K562 (cell line): ENCODE measurements at places on chromosomes 4 and X. TPM values are rescaled to one million over a fixed set of nuclear protein-coding genes. Genes with fewer than 3 reads are reported as not detected.
A peak's percentile ranks its signal among the peaks of the same experiment; 100 is the strongest.

DNA sequence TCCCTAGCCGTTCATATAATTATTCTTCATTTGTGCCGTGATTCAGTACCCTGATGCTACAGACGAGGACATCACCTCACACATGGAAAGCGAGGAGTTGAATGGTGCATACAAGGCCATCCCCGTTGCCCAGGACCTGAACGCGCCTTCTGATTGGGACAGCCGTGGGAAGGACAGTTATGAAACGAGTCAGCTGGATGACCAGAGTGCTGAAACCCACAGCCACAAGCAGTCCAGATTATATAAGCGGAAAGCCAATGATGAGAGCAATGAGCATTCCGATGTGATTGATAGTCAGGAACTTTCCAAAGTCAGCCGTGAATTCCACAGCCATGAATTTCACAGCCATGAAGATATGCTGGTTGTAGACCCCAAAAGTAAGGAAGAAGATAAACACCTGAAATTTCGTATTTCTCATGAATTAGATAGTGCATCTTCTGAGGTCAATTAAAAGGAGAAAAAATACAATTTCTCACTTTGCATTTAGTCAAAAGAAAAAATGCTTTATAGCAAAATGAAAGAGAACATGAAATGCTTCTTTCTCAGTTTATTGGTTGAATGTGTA, 7.0 kb downstream of the SPP1 start:
- no peak overlapping the region for H3K27ac ChIP-seq
- H3K36me3 ChIP-seq: no peaks in the 10 kb centered on the region
- no peaks in the 10 kb centered on the region for H3K27me3 ChIP-seq
- H3K4me3 ChIP-seq: no peak overlapping the region

- DNase-seq: no peak
- no peak overlapping the region for H3K4me3 ChIP-seq
- 0 out of 3 replicates have a peak, but pooled peaks cover 2% of the 10 kb centered on the region for H3K27me3 ChIP-seq
- no peaks in the 10 kb centered on the region for H3K36me3 ChIP-seq
Observed at GRCh38 chr4:42350611-42351182, 46.6 kb upstream of the SHISA3 start.

GRCh38 chr4:86934147-86934770, 552 bp upstream of the AFF1 start:
- H3K4me1 ChIP-seq: peaks cover 10% of the 10 kb centered on the region; the same call in 2 of the 3 replicates
- no peak for DNase-seq
- H3K27ac ChIP-seq: peak overlapping the region; percentile 87
- H3K36me3 ChIP-seq: no peaks in the 10 kb centered on the region
- no peaks in the 10 kb centered on the region for H3K27me3 ChIP-seq

DNA sequence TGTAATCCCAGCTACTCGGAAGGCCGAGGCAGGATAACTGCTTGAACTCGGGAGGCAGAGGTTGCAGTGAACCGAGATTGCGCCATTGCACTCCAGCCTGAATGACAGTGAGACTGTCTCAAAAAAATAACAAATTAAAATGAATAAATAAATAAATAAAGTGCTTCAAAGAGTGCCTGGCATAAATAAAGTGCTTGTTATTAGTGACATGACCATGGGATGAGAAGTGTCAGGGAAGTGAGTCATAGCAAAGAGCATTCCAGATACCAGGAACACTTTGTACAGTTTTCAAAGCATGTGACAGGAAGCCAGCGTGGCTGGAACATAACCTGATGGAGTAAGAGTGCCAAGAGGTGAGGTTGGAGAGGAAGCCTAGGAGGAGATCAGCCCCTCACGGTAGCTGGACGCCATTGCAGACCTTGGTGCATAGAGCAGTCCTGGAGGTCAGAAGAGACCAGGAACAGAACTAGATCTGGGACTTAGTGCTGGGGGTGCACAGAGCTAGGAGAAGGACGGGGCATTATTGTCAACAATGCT, 6.0 kb upstream of the WDR13 start:
- no peaks in the 10 kb centered on the region for H3K27me3 ChIP-seq
- peak overlapping the region; percentile 32; the same call in 1 of the 2 replicates for H3K4me3 ChIP-seq
- peak overlapping the region; percentile 72 for H3K27ac ChIP-seq

GRCh38 chrX:110402850-110403221, 44.2 kb downstream of the RTL9 start:
- H3K4me1 ChIP-seq: peaks cover 46% of the 10 kb centered on the region; the same call in 2 of the 3 replicates
- DNase-seq: peak; percentile 89
- H3K36me3 ChIP-seq: no peaks in the 10 kb centered on the region
- peak overlapping the region; percentile 63 for H3K27ac ChIP-seq

DNA sequence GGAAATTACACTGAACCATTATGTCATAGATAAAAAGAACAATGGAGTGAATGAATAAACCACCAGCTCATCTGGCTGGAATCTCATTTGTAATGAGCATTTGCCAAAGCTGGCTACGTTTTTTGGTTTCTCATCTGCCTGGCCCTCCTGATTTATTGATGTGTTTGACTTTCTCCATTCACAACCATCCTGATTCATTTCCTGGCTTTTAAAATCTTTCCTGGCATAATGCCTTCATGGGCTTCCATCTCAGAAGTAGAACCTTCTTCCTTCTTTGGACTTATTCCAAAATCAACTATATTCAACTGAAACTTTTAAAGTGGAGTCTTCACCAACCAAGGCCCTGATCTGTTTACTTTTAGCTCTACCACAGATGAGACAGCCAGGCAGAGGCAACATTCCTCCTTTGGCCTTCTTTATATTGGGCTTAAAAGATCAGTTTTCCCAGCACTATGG, 36.0 kb upstream of the ARSJ start:
- no peak overlapping the region for H3K27ac ChIP-seq
- H3K36me3 ChIP-seq: no peaks in the 10 kb centered on the region
- H3K27me3 ChIP-seq: no peaks in the 10 kb centered on the region
- H3K4me3 ChIP-seq: no peak overlapping the region

PRKG2 gene
- total RNA-seq: 0.16 and 0.27 TPM in 2 replicates

DNA sequence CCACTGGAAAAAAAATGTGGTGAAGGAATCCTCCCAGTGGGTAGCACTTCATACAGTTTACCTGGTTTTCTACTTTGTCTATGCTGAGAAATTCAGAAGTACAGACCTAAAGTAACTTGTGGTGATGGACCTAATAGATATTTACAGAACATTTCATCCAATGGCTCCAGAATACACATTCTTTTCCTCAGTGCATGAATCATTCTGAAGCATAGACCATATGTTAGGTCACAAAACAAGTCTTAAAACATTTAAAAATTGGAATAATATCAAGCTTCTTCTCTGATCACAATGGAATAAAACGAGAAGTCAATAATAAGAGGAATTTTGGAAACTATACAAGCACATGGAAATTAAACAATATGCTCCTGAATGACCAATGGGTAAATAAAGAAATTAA, 450.1 kb upstream of the INTU start:
- DNase-seq: no peak
- no peaks in the 10 kb centered on the region for H3K4me1 ChIP-seq
- no peak overlapping the region for H3K27ac ChIP-seq
- no peaks in the 10 kb centered on the region for H3K36me3 ChIP-seq
- H3K4me3 ChIP-seq: no peak overlapping the region

DNA sequence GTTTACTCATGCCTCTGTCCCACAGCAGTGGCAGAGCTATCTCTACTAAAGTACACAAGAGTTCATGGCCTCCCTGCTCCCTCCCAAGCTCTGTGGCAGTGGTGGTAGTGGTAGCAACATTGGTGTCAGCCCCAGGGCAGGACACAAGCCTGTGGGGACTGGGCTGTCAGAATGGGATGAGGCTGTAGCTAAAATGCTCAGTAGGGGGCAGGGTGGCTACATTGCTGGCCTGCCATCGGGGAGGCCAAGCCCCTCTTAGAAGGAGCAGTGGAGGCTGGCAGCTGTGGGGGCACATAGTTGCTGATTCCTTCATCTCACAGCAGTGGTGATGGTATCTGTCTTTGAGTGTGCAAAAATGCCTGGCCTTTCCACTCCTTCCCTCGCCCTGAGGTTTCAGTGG, 461.7 kb downstream of the PCDH18 start:
- H3K27ac ChIP-seq: no peak overlapping the region
- no peaks in the 10 kb centered on the region for H3K4me1 ChIP-seq
- no peaks in the 10 kb centered on the region for H3K36me3 ChIP-seq
- no peaks in the 10 kb centered on the region for H3K27me3 ChIP-seq
- no peak for DNase-seq
- H3K4me3 ChIP-seq: no peak overlapping the region

GRCh38 chr4:7103031-7103606, 35.3 kb upstream of the GRPEL1 start:
- H3K36me3 ChIP-seq: no peaks in the 10 kb centered on the region
- peaks cover 30% of the 10 kb centered on the region for H3K4me1 ChIP-seq
- H3K27ac ChIP-seq: peak overlapping the region; percentile 46; the same call in 1 of the 3 replicates
- H3K27me3 ChIP-seq: peaks cover 39% of the 10 kb centered on the region
- peak overlapping the region; percentile 56 for H3K4me3 ChIP-seq

GRCh38 chr4:140154572-140154891, 548 bp upstream of the MAML3 start:
- peaks cover 33% of the 10 kb centered on the region for H3K4me1 ChIP-seq
- no peaks in the 10 kb centered on the region for H3K36me3 ChIP-seq
- H3K27me3 ChIP-seq: peaks cover 7% of the 10 kb centered on the region; the same call in 1 of the 3 replicates
- H3K4me3 ChIP-seq: peak overlapping the region; percentile 61
- H3K27ac ChIP-seq: no peak overlapping the region; the same call in 2 of the 3 replicates
- DNase-seq: no peak

DNA sequence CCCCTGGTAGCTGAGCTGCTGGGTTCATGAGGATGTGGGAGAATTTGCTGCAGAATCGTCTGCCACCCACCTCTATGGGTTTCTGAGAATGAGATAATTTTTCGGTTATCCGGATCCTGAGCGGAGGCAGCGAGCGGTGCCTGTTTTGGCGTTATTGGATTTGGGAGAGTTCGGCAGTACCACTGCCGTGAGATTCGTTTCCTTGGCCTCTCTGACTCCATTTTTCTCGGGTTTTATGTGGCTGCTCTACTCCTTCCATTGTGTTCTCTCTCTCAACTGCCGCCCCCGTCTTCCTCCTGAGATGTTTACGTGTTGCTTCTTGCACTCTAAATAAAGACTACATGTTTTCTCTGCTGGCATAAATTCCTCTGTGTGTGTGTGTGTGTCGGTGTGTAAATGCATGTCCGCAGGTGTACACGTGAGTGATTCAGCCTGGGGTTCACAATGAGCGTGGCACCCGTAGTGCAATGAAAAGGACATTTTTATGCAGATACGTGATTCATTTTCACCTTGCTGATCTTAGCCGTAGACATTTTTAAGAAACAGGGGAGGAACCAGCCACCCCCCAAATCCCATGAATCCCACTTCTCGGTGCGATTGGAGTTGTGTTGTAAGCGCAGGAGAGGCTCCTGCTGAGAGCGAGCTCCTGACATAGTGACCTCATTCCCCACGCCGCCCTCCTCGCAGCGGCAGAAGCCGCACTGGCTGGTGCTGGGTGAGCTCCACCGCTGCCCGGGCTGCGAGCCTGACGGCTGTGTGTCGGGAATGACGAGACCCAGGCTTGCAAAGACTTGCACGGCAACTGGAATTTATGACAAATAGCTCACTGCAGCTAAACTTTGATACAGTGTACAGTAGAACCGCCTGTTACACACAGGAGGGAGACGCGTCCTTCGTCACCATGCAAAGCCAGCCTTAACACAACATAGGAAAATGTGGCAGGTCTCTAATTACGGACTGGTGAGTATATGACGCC, 82.2 kb downstream of the STOX2 start:
- H3K36me3 ChIP-seq: no peaks in the 10 kb centered on the region
- H3K27ac ChIP-seq: no peak overlapping the region
- H3K4me3 ChIP-seq: no peak overlapping the region
- no peaks in the 10 kb centered on the region; the same call in 2 of the 3 replicates for H3K4me1 ChIP-seq
- DNase-seq: no peak
